ENCODE measurements at places on chromosomes 4 and X. TPM values are rescaled to one million over a fixed set of nuclear protein-coding genes. Genes with fewer than 3 reads are reported as not detected.

- no peak for DNase-seq
These were observed 53.4 kb downstream of the LDB2 start for GRCh38 chr4:16844816-16845586.

DNA sequence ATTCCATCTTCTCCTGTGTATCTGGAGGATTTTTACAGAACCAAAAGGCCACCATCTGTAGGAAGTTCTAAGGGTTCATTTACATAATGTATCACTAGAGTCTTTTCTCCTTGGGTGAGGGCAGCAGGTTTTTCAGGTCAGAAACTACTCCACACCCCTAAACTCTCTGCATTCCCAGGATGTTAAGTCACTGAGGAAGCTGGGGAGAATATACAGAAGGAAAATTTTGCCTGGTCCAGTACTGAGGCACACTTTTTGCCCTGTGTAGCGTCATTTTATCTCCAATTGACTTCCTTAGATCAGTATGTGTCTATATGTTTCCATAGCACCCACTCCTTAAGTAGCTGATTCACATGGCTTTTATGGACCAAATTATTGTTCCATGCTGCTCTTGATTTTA, 17.0 kb downstream of the XKRX start:
- peak; percentile 57 for DNase-seq

DNA sequence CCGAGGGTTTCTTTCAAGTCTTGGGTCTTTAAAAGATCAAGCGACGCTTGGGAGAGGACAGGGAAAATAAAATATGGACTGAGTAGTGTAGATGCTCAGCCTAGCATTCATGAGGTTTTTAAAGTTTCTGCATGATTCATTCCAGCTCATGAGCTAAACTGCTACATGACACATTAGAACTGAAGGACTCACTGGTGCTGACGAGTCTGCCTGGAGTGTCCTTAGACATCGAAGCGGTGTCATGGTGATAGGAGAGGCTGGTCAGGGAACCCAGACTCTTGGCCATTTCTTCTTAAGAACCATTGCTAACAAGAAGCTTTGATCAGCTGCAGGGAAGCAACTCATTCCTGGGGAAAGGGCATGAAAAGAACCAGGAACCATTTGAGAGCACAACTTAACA, 158.6 kb downstream of the TRIML1 start:
- peak; percentile 60 for DNase-seq

- DNase-seq: peak; percentile 50
These were observed 528.9 kb upstream of the ARX start for GRCh38 chrX:25544641-25545040.

GRCh38 chr4:7638984-7639789, 204.5 kb upstream of the PSAPL1 start:
- no peak for DNase-seq

GRCh38 chr4:24003496-24003895, 113.6 kb upstream of the PPARGC1A start:
- no peak for DNase-seq

- peak; percentile 50 for DNase-seq
These were observed 8.4 kb upstream of the ELF4 start for GRCh38 chrX:130118441-130119311.

- no peak for DNase-seq
These were observed 398.6 kb upstream of the RASGEF1B start for GRCh38 chr4:81870275-81870674.

- DNase-seq: no peak
These were observed 26.9 kb upstream of the PPP2R3B start for GRCh38 chrX:413322-414201.

DNA sequence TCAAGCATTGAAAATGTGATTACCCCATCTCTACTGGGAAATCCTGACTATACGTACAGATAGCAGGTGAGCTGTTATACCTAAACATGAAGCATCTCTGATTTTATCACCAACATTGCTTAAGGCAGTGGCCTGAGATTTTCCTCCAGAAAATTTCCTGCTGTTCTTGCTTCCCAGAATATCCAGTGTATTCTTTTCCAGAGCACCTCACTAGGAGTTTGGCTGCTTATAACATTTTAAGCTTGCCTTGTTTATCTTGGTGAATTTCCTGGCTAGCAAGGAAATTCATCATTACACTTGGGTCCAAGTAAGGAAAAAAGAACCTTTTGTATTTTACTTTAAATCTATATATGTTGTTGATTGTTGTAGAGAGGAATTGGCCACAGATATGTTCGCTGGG, 73.0 kb upstream of the CLCN4 start:
- DNase-seq: no peak

The MFAP3L gene
- total RNA-seq: 18.2 TPM

The VCX2 gene
- 0.13 TPM for total RNA-seq

Measured in HT1080 (cell line).